ENCODE measurements at places on chromosomes 4 and X.

GRCh38 chr4:125313497-125313896 lies 1.3 kb upstream of the FAT4 start:
- DNase-seq = no peak

DNA sequence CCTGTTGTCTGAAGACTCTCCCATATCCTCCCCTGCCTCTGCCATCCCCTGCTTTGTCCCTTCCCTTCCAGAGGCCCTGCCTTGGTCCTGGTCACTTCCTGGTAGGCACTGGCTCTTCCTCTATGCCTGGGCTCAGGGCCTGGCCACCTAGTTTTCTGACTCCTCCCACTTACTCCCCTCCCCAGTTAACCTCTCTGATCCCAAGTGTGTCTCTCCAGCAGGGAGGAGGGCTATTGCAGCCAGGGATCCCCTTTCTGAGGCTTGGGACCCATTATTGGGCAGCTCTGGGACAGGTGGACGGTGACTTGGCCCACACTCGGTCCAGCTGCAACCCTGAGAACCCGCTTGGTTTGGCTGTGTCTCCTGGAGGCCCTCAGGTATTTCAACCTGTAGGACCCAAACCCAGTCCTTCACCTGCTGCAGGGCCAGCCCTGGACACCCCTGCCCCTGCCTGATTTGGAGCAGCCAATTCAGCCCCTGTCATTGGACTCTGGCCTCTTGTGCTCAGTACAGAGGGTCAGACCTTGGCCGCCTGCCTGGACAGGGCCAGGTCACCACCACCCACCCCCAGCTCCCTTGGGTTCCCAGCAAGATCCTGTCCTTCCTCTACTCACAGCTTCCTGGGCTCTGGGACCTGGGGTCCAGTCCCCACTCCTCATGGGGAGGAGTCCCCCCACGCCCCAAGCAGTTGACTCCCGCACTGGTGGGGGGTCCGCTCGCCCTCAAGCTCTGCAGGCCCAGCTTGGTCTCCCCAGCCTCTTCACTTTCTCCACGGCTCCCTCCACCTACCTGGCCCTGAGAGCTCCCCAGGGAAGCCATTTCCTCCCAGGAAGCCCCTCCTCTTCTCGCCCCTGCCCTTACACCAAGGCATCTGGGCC lies 1.1 kb upstream of the SH3BP2 start:
- DNase-seq = no peak

DNA sequence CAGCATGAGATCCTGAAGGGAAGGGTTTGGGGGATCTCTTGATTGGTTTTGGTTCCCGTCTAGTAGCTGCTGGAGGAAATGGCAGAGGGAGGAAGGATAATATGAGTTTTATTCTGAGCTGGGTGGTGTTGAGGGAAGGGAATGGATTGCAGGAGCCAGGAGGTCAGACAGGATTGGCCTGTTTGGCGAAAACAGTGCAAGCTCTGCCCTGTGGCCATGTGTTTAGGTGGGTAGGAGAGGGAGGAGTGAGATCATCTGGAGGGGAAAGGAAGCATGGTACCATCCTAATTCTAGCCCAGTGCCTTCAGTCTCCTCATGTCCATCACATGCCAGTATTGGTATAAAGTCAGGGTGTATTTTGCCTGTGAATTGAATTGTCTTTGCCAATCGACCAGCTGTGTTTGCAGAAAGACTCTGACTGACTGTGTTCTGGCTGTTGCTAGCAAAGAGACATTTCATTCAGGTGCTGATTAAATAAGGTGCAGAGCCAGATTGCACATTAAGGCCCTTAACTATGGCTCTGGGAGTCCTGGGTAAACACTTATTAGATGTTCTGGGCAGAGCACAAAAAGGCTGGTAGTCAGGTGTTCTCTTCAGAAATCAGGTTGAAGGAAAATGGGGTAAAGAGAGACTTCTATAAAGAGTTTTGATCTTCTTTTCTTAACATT lies 10.0 kb downstream of the TMEM164 start:
- DNase-seq = no peak

- DNase-seq = no peak
These were observed 177.2 kb downstream of the MOSPD2 start for GRCh38 chrX:15050395-15050794.

DNA sequence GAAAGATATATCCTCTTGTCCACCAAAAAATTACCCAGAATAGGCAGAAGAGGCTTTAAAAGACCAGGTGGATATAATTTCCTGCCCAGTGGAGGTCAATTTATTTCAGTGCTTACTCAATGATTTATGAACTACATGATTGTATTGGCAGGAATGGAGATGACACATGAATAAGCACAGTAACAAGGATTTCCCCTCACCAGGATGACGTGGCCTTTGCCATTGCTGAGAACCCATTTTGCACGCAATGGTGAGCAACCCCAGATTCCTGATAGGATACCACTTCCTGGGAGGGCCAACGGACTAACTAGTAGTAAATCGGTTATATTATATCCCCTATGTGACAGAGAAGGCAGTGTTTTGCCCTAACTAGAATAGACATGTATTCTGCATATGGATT lies 11.6 kb upstream of the TTC29 start:
- DNase-seq = no peak

- no peak for DNase-seq
These were observed 42.8 kb downstream of the DOCK11 start for GRCh38 chrX:118538386-118538785.

- no peak for DNase-seq
These were observed 32.4 kb upstream of the UGDH start for GRCh38 chr4:39559626-39560025.

- DNase-seq = no peak
These were observed 1684.8 kb upstream of the TENM3 start for GRCh38 chr4:180558427-180558826.

- no peak for DNase-seq
These were observed 15.6 kb downstream of the RASL11B start for GRCh38 chr4:52877694-52878093.

GRCh38 chr4:14138106-14138505 lies 510.6 kb upstream of the BOD1L1 start:
- no peak for DNase-seq

DNA sequence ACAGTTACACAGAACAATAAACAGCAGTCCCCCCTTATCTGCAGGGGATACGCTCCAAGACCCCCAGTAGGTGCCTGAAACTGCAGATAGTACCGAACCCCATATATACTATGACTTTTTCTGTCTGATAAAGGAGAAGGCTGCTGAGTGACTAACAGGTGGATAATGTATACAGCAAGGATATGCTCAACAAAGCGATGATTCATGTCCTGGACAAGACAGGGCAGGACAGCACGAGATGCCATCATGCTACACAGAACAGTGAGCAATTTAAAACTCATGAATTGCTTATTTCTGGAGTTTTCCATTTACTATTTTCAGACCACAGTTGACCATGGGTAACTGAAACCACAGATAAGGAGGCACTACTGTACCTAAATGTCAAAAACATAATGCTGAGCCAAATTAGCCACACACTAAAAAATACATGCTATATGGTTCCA lies 76.1 kb downstream of the MANBA start:
- DNase-seq = no peak

DNA sequence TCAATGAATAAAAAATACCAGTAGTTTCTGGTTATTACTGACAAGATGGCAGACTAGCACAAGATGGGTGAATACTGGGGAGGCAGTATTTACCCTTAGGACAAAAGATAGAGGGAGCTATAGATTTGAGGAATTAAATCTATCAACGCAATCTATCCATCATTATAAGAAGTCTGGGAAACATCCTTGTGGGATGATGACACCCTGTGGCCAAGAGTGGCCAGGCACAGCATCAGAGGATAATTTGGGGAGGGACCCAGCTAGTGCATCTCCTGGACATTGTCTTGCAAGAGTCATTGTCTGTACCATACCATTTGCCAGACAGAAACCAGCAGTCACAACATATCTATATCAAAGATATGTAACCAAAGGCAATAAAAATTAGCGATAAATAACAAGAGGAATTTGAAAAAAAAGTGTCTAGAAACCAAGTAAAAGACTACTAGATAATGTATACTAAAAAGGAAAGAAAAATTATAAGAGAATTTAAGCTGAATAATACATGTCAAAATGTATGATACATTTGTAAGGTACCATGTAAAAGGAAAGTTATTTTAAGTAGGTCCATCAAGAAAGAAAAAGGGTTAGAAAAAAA lies 22.9 kb downstream of the KCTD8 start:
- DNase-seq = no peak

GRCh38 chr4:171235521-171235920 lies 577.7 kb upstream of the GALNTL6 start:
- no peak for DNase-seq

GRCh38 chr4:158785718-158786117 lies 16.9 kb downstream of the FNIP2 start:
- DNase-seq = no peak

DNA sequence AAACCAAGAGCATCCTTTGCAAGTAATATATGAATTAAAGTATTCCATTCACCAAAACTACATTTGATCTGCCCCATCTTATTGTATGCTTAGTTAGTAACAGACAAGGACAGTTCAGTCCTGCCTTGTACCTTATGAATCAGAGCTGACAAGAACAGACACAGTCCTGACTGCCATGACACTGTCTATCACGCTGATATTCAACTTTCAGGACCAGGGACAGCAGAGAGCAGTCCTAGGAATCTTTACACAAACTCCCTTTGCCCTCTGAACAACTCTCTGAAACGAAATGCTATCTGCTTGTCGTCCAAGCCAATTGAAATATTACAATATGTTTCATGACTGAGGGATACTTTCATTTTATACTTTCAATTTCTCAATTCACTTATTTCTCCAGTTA lies 268.6 kb upstream of the VCX start:
- no peak for DNase-seq

GRCh38 chrX:129968968-129969367 lies 13.5 kb upstream of the BCORL1 start:
- no peak for DNase-seq

DNA sequence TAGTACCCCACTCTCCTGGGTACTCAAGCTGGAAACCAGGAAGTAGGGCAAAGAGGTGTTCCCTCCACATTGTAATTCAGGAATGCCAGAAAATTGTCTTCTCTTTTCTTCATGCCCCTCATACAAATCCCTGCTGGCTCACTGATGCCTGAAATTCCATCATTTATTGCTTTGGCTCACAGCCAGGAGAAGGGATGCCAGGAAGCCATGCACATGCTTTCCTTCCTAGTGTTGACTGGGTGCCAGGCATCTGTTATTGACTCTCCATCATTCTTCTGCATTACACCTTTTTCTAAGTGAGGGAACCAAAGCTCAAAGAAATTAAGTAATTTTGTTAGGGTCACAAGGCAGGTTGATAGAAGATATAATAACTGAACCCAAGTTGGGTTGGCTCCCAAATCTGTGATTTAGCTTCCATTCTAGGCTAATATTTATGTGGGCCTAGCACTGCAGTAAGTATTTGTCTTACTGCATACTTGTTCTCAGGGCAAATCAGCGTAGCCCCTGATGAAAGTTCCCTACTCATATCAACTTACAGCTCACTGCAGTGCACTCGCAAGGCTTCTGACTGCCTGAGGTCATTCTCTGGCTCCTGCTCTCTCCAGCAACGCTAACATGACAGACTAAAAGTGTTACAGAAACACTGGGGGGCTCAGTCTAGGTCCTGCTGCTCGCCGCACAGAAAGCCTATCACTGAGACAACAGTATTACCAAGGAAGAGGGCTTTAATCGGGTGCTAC lies 89.0 kb downstream of the TRAPPC11 start:
- DNase-seq = no peak

GRCh38 chr4:2274320-2275043 lies 12.6 kb upstream of the MXD4 start:
- no peak for DNase-seq

DNA sequence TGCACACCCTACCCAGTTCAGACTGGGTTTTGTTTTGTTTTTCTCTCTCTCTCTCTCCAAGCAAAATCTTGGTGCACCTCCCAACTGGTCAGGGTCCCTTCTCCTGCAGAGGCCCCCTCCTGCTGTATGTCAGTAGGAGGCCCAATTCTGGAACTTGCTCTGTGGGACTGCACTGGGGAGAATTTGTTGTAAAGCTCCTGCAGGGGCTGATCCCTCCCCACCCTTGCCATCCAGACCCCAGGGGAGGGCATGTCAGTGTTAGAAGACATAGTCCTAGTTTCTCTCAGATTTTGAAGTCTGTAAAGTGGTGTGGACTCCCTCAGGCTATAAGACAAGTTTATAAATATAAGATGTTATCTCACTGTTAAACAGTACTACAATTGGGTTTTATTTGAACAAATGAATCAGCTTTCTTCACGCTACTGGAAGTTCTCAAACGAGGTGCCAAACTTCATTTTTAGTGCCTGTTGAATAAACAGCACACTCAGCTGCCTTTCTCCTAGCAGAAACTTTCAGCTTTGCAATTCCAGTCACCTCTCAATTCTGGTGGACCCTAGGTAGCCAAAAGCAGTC lies 88.6 kb upstream of the FRMPD3 start:
- no peak for DNase-seq

- no peak for DNase-seq
These were observed 40.2 kb upstream of the TMEM154 start for GRCh38 chr4:152719801-152720556.

GRCh38 chr4:57314636-57315035 lies 204.5 kb upstream of the IGFBP7 start:
- no peak for DNase-seq

DNA sequence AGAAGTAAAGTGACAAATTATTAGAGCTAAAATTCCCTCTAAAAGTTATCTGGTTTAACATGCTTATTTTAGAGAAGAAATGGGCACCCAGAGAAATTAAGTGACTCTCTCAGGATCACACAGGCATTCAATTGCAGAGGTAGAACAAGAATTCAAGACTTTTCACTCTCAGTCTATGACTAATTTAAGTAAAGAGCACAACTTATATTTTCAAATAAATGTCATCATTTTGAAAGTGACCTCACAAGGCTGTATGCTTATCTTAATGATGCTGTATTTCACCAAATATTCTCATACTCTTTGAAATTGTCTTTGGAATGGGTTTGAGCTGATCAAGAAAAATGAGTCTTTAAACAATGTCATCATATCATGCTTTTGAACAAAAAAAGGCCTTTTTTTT lies 15.3 kb downstream of the GPR174 start:
- DNase-seq = no peak

DNA sequence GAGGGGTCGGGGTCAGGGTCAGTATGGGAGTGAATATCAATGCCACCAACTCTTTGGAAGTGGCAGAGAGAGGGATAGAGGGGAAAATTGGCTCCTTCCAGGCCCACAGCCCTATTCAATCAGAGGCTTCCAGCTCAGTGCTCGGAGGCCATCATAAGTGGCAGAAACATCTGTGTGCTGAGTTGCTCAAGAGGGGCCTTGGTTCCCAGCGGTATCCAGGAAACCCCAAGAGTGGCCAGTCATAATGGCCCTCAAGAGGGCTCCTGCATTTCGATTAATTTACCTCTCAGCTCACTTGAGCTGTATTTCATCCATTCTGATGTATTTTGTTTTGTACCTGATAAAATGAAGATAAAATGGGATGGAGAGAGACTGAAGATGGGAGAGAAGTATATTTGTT lies 154.3 kb upstream of the EOLA2 start:
- DNase-seq = no peak

- DNase-seq = no peak
These were observed 470.5 kb downstream of the BCOR start for GRCh38 chrX:39627257-39627656.

DNA sequence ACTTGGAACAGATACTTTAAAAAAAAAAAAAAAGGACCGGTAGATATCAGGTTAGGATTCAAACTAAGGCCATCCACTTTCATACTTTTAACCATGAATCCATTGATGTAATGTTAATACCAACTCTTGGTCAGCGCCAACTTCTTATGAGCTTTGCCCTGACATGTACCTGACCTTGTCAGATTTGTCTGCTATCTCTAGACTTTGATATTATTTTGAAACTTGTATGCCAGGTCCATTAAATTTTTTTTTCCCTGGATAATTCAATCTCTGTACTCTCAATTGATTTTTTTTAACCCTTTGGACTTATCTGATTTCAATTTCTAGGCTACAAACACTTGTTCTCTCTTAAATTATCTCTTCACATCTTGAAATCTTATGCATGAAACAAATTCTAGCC lies 27.2 kb upstream of the UGT2B7 start:
- DNase-seq = no peak
